Stimulated activated CD8-positive, alpha-beta memory T cell treated with anti-CD3 and anti-CD28 coated beads, Interleukin-7, amount 100 ng/mL, for 1 hour (primary cell): ENCODE measurements at places on chromosomes 7 and 10.

GRCh38 chr7:121273467-121274167, 55.2 kb upstream of the WNT16 start:
- no peak for DNase-seq

DNA sequence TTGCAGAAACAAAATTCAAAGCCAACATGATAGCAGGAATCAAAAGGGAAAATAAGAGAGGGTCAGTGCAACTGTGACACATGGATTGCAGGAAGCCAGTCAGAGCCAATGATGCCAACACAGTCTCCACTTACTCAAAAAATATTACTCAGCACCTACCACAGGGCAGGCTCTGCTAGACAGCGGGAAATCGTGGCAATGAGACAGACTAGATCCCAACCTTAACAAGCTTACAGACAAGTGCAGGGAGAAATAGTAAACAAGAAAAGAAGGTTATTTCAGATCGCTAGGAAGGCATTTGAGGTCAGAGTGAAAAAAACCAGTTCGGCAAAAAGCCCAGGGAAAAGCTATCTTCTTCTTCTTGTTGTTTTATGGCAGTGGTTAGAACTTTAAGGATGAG, 45.2 kb upstream of the NPFFR1 start:
- DNase-seq, result no peak

DNA sequence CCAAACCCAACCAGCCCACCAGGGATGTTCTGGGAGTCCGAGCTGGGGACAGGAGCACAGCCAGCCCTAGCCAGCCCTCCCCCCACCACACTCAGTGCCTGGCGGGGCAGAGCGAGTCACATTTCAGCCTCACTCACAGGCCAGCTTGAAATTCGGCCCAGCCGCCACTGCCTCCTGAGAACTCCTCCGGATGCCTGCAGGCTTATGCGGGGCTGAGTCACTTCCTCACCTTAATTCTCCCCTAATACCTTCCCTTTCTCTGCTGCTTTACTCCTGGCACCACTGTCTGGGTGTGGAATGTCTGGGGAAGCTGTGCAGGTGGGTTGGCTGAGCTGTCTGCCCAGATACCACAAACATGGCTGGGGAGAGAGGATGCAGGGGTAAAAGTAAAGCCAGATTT, 22.6 kb upstream of the DLG5 start:
- no peak for DNase-seq

GRCh38 chr10:112287844-112288243, 4.6 kb downstream of the TECTB start:
- no peak for DNase-seq
